ENCODE measurements at places on chromosomes 2 and 18. TPM values are rescaled to one million over a fixed set of nuclear protein-coding genes. Genes with fewer than 3 reads are reported as not detected.

Gene FAP
- 65.8 TPM for total RNA-seq

Gene ATAD2B
- total RNA-seq: 33.4 TPM

DNA sequence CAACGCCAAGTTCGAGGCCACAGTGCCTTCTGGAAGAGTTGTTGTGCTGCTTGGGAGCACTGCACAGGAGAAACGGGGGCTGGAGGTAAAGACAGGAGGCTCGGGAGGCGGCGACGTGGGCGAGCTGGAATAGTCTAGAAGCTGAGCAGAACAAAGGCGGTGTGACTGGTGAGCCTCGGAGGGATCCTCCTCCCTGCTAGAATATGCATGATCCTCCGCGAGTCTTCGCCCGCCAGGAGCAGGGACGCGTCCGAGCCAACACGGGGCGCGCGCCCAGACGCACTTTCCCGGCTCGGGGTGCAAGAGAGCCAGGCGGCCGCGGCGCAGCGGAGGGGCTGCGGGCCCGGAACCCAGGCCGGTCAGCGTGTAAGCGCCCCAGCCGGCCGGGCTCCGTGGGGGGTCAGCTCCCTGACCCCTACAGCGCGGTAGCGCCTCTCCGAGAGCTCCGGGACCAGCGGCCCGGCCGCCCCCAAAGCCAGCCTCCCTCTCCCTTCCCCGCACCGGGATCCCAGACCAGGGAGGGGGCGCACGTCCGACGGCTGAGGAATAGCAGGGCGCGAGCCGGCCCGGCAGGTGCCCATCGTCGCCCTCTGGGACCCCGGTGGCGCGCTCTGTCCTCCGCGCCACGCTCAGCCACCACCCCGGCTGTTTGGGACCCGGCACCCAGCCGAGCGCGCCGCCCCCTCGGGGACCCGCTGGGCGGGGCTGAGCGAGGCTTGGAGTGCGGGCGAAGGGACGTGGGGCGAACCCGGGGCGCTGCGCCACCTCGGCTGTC, 62.5 kb downstream of the GNAL start:
- DNase-seq: no peak

Gene NMS
- total RNA-seq: not detected

- DNase-seq: no peak
These were observed 433.7 kb downstream of the MBD2 start for GRCh38 chr18:53790786-53791185.
